Putamen (tissue), 1 donor: ENCODE measurements at places on chromosomes 7 and 10.

DNA sequence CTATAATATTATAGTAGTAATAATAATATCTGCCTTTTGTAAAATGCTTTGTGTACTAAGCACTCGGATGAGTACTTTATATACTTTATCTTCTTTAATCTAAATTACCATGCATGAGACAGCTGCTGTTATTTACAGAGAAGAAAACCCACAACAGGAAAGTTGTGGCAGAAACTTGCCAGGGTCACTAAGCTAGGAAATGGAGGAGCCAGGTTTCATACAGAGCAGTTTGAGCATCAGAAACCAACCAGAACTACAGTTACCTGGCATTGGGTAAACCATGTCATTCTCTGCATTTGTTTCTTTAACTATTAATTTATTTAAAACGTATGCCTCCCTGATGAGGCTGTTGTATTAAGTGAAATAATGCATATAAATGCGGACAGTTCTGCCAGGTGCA, 129.9 kb downstream of the CSTF2T start:
- DNase-seq: no peak

GRCh38 chr7:23687011-23687410, 7.0 kb downstream of the FAM221A start:
- no peak for DNase-seq

DNA sequence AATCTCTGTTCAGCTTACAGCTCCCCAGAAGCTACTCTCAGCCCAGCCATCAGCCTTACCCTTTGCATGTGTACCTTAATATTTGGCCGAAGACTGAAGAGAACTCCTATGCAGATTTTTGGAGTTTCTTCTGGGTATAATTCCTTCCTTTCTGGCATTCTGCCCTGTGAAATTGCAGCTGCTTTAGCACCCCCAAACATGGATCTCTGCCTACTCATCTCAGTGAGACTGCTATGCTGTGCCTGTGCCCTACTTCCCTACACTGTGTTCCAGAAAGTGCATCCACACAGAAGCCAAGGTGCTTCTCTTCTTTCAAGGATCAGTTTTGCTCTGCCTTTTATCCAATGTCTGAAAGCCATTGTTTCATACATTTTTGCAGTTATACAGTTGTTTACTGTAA, 81.6 kb downstream of the NPY start:
- DNase-seq: peak; percentile 42

GRCh38 chr7:70470746-70471145, 661.2 kb upstream of the GALNT17 start:
- DNase-seq: no peak

- no peak for DNase-seq
Measured at GRCh38 chr7:111668711-111669110, 106.4 kb upstream of the IMMP2L start.

GRCh38 chr10:78116361-78116760, 82.7 kb downstream of the RPS24 start:
- no peak for DNase-seq
